Upper lobe of right lung (tissue), 1 donor: ENCODE measurements at places on chromosomes 5 and 9. TPM values are rescaled to one million over a fixed set of nuclear protein-coding genes. Genes with fewer than 3 reads are reported as not detected.

DIRAS2 gene
- not detected for total RNA-seq

CARTPT gene
- total RNA-seq = not detected

GRM6 gene
- not detected for total RNA-seq

PIP5K1B gene
- 36.5 TPM for total RNA-seq

AK1 gene
- 158 TPM for total RNA-seq

ADGRV1 gene
- total RNA-seq = 47.1 TPM

SLC45A2 gene
- total RNA-seq = not detected

EXD3 gene
- 27.3 TPM for total RNA-seq

PCDH12 gene
- total RNA-seq = 17.0 TPM

CDH10 gene
- total RNA-seq = not detected

PCDHB11 gene
- total RNA-seq = 2.0 TPM

FOXD4L4 gene
- total RNA-seq = 0.23 TPM

TIMD4 gene
- not detected for total RNA-seq

HOMER1 gene
- total RNA-seq = 7.4 TPM

DNA sequence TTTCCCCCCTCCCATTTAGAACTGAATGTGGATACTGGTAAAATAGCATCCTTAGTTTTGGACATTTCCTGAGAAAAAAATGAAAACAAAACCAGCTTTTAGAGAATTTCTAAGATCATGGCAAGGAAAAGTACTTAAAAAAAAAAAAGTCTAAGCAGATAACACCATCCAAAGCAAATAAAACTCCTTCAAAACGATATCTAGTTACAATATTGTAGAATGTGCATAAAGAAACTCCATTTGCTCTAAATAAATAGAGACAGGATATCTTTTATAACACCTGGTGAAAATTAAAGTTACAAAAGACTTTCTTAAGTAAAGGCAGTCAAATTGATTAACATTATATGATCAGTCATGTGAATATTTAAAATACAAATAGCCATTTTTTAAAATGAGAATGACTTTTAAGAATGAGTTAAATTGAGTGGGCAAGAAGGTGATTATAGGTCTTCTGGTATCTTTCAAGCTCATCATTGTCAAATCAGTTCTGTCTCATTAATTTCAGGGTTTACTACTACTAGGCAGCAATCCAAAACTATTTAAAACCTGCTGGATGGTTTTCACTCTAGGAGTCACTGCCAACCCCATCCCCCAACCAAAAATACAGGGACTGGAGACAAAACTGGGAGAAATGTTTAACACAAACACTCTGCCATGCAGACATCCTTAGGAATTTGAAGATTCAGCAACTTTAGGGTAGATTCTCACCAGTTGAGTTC, 382.6 kb downstream of the ADGRV1 start:
- DNase-seq = no peak

DNA sequence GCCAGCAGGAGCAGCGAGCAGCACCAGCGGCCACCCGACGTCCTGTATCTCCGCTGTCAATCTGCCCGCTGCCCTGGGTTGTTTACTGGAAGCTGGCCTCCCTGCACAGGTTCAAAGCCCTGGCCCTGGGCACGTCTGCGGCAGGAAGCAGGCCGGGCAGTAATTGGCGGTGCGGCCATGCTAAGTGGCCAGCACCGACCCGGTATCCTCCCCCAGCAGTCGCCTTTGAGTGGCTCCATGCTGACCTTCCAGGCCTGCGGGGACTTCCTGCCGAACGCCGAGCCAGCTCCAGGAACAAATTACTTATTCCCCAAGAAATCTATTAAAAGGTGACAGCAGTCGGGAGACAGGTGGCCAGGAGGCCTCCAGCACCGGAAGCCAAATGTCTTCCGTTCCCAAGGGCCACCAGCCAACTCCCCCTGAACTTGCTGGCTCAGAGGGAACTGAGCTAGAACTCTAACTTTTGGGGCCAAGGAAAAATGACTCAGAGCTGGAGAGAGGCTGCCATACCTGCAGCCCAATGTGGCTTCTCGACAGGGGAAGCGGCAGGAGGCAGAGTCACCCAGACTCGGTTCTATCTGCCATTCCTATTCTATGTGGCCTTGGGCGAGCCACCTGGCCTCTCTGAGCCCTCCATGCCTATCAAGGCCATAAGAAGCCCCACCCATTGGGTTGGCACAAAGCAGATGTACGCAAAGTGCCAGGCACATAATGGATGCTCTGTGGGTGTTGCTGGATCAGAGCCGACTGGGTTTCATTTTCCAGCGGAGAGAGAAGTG, 13.7 kb upstream of the PSMB7 start:
- no peak for DNase-seq

- DNase-seq = no peak
These were observed 138.2 kb downstream of the PCSK1 start for GRCh38 chr5:96294884-96295202.

GRCh38 chr9:96413302-96414221, 4.6 kb downstream of the ZNF367 start:
- no peak for DNase-seq

DNA sequence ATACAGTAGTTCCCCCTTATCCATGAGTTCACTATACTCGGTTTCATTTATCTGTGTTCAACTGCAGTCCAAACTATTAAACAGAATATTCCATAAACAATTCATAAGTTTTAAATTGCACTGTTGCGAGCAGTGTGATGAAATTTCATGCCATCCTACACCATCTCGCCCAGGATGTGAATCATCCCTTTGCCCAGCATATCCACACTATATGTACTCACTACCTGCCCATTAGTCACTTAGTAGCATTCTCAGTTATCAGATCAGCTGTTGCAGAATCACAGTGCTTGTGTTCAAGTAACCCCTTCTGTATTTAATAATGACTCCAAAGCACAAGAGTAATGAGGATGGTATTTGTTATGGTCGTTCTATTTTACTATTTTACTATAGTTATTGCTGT, 51.5 kb downstream of the SHOC1 start:
- DNase-seq = no peak

- no peak for DNase-seq
These were observed 68.4 kb upstream of the IZUMO3 start for GRCh38 chr9:24614070-24614469.

DNA sequence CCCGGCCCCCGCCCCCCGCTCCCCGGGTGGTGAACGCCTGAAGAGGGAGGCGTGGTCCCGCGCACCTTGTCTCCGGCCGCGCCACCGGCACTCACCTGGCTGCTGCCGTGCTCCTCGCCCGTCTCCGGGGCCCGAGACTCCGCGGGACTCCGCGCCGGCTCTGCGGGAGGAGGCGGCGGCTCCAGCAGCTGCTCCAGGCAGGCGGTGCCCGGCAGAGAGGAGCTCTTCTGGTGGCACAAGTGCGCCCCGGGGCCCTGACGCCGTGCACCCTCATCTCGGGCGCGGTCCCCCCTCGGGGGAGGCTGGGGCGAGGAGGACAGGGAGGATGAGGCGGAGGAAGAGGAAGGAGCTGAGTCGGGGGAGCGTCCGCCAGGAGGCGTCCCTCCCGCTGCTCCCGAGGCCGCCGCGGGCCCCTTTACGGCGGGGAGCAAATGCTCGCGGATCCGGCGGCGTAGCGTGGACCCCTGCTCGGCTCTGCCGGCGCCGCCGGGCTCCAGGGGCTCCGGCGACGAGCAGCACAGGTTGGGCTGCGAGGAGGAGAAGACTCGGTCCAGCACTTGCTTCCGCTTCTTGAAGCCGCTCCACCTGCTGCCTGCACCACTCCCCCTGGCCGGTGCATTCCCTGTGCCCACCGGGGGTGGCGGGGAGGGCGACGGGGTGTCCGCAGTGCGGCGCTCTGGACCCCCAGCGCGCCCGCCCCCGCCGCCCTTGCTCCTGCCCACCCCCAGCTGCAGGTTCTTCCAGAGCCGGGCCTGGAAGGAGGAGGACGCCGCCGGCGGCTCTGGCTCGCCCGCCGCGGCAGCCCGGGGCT, 928 bp downstream of the MCTP1 start:
- DNase-seq = peak; percentile 84

GRCh38 chr5:97400537-97400936, 217.5 kb upstream of the RIOK2 start:
- no peak for DNase-seq

DNA sequence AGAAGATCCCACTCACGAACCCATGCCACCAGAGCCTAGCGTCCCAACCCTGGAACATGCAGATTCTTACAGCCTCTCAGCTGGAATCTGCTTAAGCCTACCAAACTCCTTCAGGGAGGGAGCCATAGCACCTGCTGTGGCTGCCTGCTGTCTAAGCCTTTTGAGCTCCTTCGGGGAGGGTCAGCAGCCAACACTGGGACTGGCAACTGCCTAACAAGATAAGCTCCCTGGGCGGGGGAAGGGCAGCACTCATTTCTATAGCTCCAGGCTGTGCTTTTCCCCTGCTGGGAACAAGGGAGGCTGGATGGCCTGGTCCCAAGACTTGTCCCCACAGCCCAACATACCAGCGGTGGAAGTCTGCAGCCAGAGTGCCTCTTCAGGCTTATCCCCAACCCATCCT, 199.1 kb upstream of the OR13F1 start:
- no peak for DNase-seq

DNA sequence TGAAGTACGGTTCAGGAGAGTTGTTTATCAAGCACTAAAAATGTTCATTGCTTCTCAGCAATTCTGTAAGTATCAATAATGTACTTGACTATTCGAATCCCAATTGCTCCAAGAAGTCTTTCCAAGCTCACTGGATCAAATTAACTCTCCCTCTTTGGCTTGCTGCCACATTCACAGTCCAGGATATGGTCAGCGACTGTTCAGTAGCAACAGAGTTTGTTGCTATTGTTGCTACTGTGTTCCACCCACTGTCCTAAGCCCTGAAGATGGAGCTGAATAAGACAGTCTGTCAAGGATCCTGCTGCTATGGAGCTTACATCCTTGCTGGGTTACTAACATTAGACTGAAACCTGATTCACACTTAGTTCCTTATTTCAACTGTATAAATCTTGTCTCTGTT, 110.8 kb downstream of the FGF10 start:
- DNase-seq = no peak

GRCh38 chr9:75130621-75131230, 42.4 kb downstream of the OSTF1 start:
- no peak for DNase-seq

GRCh38 chr5:2894316-2894715, 142.8 kb upstream of the IRX2 start:
- peak; percentile 27 for DNase-seq

DNA sequence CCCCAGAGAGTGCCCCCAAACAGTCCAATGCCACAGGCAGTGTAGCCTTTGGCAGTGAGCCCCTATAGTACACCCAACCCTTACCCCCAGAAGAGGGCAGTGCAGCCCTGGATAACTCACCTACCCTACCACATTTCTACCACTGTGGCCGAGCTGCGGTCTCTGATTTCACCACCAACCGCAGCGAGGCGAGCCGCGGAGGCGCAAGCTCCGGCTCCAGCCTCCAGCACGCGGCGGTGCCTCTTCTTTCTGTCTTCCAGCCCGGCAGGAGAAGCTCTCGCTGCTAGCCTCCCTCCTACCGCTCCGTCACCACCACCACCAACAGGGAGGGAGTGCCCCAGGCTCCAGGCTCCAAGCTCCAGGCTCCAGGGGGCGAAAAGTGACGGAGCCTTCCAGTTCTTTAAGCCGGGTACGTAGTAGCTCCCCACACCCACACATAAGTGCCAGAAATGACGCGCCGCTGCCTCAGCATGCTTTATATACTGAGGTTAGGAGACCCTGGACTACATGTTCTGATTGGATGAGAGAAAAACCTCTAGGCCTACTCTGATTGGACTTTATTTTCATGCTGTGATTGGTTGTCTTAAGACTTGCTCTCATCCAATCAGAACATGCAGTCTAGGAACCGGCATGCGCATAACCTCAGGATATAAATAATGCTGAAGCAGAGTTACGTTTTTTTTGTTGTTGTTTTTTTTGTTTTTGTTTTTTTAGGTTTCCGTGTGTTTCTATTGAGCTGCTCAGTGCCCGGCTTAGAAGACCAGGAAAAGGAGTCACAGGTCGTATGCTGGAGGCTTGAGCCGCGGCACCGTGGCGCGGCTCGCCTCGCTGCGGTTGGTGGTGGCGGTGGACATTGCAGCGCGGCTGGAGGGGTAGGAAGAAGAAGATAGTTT, at the start of gene PCAT7:
Gene PCAT7 (plus strand): TSS at position 645 of the 893 bp plus-strand sequence.
- DNase-seq = peak; percentile 83

DNA sequence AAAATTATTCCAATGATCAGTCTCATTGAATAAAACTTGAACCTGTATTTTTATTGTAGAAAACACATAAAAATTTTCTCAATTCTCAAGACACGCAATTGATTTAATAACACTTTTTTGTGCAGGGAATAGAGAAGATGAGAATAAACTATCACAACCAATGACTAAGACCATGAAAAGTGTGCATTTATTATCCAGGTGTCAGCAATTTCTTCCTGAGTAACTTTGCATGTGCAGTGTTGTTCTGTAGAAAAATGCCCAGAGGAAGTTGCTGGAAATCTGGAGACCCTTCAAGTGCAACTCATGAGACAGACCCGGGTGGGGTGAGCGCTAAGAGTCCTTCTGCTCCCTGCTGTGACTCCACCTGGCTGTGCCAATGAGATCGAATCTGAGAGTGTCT, 405.7 kb downstream of the SEMA5A start:
- DNase-seq = no peak

DNA sequence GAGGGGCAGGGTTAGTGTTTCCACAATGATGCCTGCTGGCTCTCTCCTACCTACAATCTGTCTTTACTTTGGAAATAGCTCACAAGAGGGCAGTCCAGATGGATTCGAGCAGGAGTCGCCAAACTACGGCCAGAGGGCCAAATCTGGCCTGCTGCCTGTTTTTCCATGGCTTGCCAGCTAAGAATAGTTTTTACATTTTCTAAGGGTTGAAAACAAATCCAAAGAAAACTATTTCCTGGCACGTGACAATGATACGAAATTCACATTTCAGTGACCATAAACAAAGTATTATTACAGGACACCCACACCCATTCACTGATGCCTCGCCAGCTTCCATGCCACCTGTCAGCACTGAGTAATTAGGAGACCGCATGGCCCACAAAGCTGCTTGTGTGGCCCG, 162.9 kb upstream of the WWC1 start:
- DNase-seq = no peak

- no peak for DNase-seq
These were observed 336.9 kb upstream of the SLC24A2 start for GRCh38 chr9:20125727-20126126.

DNA sequence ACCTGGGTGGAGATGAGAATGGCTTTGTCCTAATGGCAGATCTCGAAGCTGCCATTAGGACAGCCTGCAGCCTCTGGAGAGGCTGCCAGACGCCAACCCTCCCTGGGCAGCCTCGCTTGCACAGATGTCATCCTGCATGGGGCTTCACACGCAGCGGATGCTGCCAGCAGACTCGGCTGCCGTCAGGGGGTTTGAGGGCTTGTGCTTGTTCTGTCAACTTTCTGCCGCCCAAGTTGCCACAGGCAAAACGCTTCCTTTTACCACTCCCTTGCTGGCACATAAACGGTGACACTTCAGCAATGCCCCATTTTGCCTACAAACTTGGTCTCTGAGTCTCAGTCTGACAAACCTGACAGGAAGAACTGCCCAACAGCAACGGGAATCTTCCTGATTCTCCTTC, 24.7 kb downstream of the DAP start:
- no peak for DNase-seq

GRCh38 chr5:142281008-142281367, 43.8 kb downstream of the SPRY4 start:
- no peak for DNase-seq
